ENCODE measurements at places on chromosomes 6 and 20.

GRCh38 chr20:63931735-63932134 is 24.5 kb downstream of the UCKL1 start:
- DNase-seq: no peak

GRCh38 chr6:163753430-163753829 is 338.9 kb downstream of the QKI start:
- no peak for DNase-seq

GRCh38 chr20:49279677-49280462 is 2.0 kb upstream of the ZNFX1 start:
- DNase-seq: no peak

- no peak for DNase-seq
Observed at GRCh38 chr6:121008553-121008952, 325.7 kb downstream of the TBC1D32 start.

GRCh38 chr6:146200176-146200575 is 171.3 kb downstream of the GRM1 start:
- no peak for DNase-seq

DNA sequence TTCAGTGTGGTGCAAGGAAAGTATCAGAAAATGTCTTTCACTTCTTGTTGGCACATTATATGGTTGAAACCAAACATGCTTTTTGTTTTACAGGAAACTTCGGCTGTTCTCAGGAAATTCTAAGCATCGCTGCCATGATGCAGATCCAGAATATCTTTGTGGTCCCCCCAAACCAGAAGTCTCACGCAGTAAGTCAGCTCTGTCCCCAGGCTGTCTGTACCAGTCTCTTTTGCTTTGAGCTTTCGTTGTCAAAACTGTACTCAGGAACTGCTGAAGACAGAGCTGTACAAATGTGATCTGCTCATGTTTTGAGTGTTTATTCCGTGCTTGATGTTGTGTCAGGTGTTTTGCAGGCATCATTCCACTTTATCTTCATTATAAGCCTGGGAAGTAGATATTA is 59.6 kb downstream of the DHX35 start:
- DNase-seq: no peak

- no peak for DNase-seq
Observed at GRCh38 chr20:53678990-53679596, 85.5 kb upstream of the ZNF217 start.

DNA sequence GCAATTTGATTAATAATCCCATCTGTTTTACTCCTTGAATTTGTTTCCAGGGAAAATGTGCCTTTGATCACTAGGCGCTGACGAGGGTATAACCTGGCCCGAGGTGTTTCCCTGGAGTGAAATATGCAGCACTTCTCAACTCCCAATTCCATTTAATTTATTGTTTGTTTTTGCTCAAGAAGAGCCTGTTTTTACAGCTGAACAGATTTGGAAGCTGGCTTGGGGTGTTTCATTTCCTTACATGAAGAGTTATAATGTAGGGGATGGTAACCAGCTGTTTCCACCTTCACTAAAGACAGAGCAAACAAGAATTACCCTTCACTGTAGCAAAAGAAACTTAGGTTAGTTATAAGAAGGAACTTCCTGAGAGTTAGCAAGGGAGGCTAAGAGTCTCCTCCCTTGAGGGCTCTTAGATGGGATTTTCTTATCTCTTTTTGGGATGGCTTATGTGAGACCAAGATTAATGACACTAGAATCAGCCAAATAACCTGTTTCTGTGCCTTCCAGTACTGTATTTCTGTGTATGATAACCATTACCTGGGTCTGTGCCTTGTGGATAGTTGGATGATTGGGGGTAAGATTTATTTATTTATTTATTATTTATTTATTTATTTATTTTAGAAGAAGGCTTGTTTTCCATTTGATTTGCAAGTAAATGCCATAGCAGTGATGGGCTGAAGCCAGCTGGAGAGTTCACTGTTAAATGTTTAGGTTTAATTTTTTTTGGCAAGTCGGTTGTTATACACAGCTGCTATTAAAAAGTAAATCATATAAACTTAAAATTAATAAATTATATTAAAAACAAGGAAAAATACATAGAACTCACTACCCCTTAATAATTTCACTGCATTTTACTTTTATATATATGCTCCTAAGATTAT is 162.2 kb upstream of the BMP2 start:
- no peak for DNase-seq

- peak; percentile 54 for DNase-seq
Observed at GRCh38 chr6:159008656-159009288, 8.8 kb upstream of the RSPH3 start.

GRCh38 chr20:57948180-57948955 is 238.6 kb upstream of the PMEPA1 start:
- DNase-seq: no peak

DNA sequence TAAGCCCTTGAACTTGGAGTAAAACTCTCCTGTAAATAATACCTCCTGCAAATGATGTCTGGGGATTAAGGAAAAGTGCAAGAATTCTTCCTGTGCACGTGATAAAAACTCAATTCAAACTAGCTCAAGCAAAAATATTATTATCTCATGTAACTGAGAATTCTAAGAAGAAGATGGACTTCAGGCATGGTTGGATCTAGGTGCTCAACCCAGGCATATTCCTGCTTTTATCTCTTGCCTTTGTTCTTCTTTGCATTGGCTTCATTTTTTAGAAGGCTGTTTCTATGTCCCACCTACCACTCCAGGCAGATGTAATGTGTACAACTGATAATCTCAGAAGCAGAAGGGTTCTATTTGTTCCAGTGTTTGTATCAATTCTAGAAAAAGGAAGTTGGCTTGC is 95.8 kb downstream of the DACT2 start:
- DNase-seq: no peak

DNA sequence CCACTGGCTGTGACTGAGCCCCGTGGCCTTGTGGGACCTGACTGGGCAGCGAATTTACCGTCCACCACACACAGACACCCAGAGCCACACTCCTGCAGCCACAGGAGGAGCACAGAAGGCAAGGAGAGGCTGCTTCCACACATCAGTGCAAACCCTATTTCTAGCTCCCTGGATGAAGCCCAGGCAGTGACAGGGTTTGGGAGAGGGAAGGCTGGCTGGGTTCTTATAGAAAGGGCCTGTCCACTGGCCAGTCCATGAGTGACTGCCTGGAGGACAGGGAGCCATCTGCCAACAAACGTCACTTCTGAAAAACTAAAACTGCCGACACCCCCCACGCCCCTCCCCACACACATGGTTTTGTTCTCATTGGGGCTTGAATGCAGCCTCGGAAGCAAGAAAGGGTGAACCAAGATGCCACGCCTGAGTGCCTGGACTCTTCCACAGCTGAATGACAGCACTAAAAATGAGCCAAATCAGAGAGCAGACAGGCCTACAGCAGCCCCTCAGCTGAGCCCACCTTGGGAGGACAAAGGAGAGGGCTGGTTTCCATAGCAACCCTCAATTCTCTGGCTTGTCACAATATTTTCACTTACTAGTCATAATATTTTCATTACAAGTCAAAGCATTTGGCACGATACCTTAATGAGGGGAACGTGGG is 38.4 kb downstream of the RRBP1 start:
- DNase-seq: no peak

- DNase-seq: no peak
Observed at GRCh38 chr6:159828074-159828473, 28.0 kb downstream of the PNLDC1 start.

- DNase-seq: no peak
Observed at GRCh38 chr6:158474961-158475343, 84.9 kb upstream of the TMEM181 start.

GRCh38 chr6:66986940-66987339 is 1279.9 kb upstream of the EYS start:
- no peak for DNase-seq

DNA sequence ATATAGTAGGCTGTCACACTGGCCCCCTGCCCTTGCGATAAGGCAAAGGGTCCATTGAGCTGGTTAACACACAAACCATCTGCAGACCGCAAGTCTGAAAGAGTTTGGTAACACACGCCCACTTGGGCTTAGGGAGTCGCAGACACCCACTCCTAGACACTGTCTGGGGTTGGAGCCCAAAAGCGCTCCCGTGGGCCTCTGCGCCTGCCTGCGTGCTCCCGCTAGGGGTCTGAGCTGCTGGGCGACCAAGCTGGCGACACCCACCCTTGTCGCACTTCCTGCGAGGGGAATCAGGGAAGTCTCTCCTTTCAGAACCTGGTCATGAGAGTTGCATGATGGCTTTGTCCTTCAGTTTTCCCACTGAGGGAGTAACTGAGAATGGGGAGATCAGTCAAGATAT is 653.0 kb downstream of the HTR1B start:
- DNase-seq: no peak

DNA sequence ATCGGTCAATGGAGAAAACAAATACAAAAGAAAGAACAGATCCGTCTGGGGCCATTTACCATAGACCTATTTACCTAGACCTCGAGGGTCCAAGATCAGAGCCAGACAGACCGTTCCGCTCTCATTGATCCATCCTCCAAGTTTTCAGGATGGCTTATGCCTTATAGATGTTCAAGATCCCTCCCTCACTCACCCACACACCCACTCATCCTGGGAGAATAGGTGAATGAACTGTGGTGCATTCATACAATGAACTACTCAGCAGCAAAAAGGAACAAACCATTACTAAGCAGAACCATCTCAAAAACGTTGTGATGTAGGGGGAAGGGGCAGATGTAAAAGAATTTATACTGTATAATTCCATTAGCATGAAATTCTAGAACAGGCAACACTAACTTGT is 125.1 kb upstream of the RREB1 start:
- no peak for DNase-seq

DNA sequence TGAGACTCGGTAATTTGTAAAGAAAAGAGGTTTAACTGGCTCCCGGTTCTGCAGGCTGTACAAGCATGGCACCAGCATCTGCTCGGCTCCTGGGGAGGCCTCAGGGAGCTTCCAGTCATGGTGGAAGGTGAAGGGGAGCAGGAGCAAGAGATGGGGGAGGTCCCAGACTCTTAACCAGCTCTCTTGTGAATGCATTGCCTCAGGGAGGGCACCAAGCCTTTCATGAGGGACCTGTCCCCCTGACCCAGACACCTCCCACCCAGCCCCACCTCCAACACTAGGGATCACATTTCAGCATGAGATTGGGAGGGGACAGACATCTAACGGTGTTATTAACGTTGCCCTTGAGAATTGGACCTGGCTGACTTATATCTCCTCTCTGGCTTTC is 68.6 kb downstream of the PTPN1 start:
- no peak for DNase-seq

- DNase-seq: no peak
Observed at GRCh38 chr6:38113825-38114576, 294.5 kb downstream of the ZFAND3 start.

DNA sequence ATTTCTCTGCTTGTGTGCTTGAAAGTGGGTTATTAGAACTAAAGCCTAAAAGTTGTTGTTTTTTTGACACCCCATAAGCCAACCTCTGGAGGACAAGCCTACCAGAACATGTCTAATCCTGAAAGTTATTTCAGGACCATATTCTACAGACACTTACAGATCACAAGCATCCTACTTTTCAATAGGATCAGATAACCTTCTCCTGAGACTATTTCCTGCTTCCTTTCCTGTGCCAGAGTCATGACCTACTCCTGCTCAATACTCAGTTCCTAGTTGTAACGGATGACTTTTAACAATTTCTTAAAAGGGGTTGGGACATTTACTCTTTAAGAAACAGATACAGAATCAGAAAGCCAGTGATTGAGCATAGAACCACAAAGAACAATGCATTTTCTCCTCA is 5.3 kb upstream of the FILIP1 start:
- DNase-seq: no peak

DNA sequence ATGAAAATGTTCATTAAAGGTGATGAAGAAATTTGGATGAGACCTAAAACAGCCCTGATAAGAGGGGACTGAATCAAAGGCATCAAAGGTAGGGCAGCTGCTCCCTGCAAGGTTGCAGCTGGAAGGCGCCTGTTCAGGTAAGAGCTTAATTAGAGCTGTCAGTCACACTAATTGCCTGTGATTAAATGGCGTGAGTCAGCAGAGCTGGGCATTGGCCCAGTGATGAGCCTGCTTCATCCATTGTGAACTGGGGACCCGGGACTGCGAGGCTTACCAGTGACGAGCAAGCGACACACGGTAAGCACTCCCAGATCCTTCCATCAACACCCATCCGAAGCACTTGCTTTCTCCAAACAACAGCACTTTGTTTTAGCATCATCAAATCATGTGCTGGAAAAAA is 621.5 kb upstream of the CDH4 start:
- no peak for DNase-seq

- no peak for DNase-seq
Observed at GRCh38 chr20:24303393-24304170, 165.8 kb upstream of the SYNDIG1 start.

DNA sequence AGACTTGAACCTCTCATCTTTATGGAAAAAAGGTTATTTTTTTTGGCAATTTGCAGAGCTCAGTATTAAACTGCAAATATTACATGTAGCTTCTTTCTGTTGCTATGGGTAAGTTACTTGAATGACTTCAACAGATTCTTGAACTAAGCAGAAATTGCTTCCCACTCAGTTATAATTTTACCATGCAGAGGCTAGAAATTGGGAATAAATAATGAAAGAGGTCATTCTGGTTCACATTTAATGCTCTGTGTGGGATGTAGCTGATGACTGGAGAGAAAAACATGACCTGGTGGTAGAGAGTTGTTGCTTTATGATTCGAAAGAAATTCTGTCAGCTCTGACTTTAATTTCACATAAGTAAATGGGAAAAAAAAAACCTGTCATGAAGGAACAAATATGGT is 16.8 kb upstream of the ADGB start:
- no peak for DNase-seq

- no peak for DNase-seq
Observed at GRCh38 chr6:36539814-36540568, 7.3 kb downstream of the STK38 start.

GRCh38 chr20:38735172-38735571 is 10.9 kb downstream of the SLC32A1 start:
- DNase-seq: no peak

DNA sequence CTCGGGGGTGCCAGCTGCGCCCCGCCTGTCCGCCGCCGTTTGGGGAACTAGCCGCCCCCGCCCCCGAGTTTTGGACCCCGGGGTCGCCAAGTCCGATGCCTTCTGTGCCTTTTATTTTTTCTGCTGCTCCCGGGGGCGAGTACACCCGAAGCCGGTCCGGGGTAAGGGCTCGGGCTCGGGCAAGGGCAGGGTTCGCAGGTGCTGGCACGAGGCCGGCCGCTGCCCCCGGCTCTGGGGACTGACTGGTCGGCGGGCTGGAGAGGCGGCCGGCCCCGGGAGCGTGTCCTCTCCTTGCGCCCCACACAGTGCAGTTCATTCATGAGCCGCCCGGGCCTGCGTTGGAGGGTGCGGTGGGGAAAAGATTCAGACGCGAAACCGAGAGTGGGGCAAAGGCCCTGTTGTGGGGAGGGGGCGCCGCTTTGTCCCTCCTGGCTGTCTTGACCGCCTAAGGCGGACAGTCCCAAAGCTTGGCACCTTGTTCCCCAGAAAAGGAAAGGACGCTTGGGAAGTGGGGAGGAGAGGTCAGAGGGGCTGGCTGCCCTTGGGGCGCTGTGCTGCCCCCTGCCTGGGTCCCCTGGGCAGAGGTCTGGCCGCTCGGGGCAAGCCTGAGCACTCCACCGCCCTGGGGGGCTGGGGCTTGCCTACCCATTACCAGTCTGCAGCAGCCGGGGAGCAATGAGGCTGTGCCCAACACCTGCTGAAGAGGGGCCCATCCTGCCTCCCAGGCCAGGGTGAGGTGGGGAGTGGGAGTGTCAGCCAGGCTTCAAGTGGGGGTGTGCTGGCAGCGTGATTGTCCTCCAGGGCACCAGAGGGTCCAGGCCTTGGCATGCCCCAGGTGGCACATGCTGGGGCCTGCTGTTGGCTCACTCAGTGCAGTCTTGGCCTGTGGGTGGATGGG is 915 bp downstream of the TMEM63B start:
- DNase-seq: peak; percentile 59

Measured in hematopoietic multipotent progenitor cell treated with erythropoietin and hydrocortisone succinate and interleukin-3 and kit ligand, for 15 days (in vitro differentiated cells).